ENCODE measurements at places on chromosomes 2 and 18. TPM values are rescaled to one million over a fixed set of nuclear protein-coding genes. Genes with fewer than 3 reads are reported as not detected.
A peak's percentile ranks its signal among the peaks of the same experiment; 100 is the strongest.

DNA sequence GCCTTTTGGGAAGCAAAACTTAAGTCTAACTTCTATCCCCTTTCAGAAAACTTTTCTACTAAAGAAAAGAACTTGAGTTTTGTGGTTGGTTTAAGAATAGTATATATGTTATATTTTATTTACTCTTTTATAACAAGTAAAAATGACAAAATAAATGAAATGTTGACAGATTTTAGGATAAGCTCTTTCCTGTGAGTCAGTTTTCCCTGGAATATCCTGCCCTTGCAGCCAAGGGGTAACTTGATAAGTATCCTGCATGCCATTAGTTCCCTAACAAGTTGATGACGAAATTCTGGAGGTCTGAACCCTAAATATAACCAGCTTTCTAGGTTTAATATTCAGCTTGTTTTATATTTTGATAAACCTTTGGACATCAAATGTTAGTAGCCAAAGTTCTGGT lies 7.3 kb upstream of the HTR2B start:
- DNase-seq = no peak

THADA gene
- polyA plus RNA-seq = 9.0 TPM

GRCh38 chr2:48230834-48231233 lies 299.1 kb upstream of the STON1 start:
- no peak for DNase-seq

GRCh38 chr2:88615822-88616221 lies 11.4 kb downstream of the EIF2AK3 start:
- no peak for DNase-seq

- DNase-seq = no peak
Measured at GRCh38 chr2:133652398-133652797, 84.1 kb upstream of the NCKAP5 start.

- no peak for DNase-seq
Measured at GRCh38 chr2:96470636-96471035, 34.5 kb downstream of the NEURL3 start.

DNA sequence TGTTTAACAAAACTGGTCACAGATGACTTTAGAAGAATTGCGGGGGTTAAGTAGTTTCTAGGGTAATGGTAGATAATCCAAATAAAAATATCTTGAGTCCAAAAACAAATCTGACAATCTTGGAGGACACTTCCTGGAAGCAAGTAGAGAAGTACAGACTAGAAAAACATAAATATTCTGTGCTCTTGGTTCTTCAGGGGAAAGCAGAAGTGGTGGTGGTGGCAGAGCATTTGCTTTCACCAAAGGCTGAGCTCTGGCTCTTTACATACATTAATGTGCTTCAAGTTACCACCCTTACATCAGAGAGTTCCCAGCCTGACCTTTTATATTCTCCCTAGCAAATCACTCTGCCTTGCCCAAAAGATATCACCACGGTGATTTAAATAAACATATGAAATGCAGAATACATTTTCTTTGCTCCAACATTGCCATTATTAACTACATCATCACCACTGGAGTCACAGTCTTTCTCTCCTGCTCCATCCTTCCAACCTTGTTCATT lies 15.3 kb downstream of the PDE11A start:
- no peak for DNase-seq

DNA sequence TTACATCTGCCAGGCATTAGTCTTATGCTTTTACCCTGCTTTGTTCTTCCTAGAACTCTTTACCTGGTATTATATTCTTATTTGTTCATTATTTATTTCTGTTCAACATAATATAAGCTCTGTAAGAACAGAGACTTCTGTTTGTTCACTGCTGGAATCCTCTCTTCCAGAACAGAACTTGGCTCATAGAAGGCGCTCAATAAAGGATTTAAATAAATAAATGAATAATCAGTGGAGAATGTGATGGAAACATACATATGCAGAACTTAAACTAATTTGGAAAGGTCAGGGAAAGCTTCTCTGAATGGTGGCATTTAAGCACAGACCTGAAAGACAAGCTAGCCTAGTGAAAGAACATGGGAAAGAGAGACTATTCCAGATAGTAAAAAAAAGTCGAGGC lies 24.3 kb downstream of the NCKAP1 start:
- DNase-seq = no peak

- DNase-seq = no peak
Measured at GRCh38 chr18:3524706-3525105, 74.7 kb downstream of the TGIF1 start.

ESPNL gene
- polyA plus RNA-seq = not detected

GRCh38 chr18:2522112-2522511 lies 49.2 kb downstream of the METTL4 start:
- DNase-seq = no peak

- peak; percentile 55 for DNase-seq
Measured at GRCh38 chr2:71682341-71682740, 229.0 kb downstream of the DYSF start.

DNA sequence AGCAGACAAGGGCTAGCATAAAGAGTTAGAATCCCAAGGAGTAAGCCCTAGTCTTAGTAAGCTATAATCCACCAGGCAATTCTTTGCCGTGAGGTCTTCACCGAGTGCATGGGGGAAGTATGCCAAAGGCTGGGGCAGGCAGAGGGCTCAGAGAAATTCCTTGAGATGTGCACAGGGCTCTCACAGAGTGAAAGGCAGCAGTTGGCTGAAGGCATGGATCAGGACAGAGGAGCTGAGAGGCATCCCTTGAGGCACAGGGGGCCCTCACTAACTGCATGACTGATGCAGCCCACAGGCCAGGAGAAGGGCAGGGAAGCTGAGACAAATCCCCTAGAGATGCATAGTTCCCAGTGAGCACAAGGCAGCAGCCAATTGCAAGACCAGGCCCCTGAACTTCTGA lies 34.1 kb downstream of the PTH2R start:
- DNase-seq = no peak

GRCh38 chr2:231063347-231063746 lies 6.7 kb downstream of the PSMD1 start:
- DNase-seq = no peak

GALNT13 gene
- under 0.01 TPM for polyA plus RNA-seq

TLX2 gene
- not detected for polyA plus RNA-seq

ADCYAP1 gene
- polyA plus RNA-seq = not detected

DNA sequence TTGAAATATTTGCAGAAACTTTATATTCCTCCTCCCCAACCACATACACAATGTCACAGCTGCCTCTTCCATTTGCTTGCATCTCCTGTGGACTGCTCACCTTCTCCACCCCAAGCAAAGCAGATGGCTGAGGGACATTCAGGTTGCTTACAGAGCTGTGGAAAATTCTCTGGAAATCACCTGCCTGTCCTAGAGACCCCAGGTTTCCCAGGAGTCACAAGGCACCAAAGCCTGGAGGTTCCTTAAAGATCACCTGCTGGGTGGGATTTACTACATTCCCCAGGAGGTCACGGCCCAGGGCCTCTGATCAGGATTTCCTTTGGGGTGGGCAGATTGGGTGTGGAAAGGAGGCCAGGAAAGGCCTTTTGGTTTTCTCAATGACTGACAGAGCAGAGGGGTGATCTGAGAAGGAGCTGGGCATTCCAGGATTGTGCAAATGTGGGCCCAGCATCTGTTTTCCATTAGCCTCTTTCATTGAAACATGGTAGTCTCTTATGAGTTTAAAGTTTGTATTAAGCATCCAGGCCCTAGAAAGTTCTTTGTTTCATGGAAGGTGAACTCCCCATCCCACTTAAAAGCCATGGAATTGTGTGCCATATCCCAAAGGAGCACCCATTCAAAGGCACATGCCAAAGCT lies 410.7 kb upstream of the TNP1 start:
- no peak for DNase-seq

DNA sequence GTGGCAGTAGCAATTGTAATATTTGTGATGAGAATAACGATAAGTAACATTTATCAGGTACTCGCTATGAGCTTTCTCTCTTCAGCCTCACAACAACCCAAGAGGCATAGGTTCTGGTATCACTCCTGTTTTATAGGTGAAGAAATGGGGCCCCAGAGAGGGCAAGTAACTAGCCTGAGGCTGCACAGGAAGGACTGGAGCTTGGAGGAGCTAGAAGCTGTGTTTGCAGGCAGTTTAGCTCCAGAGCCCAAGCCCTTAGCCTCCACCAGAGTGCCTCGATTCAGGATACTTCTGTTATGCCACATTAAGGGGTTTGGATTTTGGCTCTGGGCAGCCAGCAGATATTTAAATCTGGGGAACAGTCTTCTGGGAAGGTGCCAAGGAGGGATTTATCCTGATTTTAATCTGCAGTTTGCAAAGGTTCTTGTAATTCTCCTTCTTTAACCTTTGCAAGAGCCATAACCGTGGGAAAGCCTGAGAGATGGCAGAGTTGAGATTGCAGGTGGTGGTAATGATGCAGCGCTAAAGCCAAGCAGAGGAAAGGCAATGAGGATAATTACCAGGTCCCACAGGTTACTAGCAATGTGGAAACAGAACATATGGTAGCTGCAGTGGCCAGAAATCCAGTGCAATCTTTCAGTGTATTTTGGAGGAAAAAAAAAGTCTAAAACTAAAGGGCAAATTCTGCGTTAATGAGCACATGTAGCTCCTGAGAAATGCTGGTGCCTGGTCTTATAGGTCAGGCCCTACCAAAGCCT lies 9.1 kb downstream of the MOCOS start:
- DNase-seq = no peak

GRCh38 chr2:54599326-54599710 lies 124.1 kb upstream of the EML6 start:
- DNase-seq = no peak

TMEM247 gene
- polyA plus RNA-seq = not detected

DNA sequence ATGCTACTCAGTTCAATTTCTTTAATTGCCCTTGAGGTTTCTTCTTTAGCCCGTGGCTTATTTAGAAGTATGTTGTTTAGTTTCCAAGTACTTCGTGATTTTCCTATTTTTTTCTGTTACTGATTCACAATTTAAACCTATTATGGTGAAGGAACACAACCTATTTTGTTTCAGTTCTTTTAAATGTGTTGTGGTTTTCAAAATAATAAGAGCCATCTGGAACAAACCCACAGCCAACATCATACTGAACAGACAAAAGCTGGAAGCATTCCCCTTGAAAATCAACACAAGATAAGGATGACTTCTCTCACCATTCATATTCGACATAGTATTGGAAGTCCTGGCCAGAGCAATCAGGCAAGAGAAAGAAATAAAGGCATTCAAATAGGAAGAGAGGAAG lies 155.2 kb downstream of the GALNT1 start:
- DNase-seq = no peak

VIL1 gene
- 170 TPM for polyA plus RNA-seq

GRCh38 chr2:240252872-240253511 lies 112.5 kb upstream of the OTOS start:
- DNase-seq = peak; percentile 57

CNTNAP5 gene
- polyA plus RNA-seq = not detected

GRCh38 chr2:216315802-216316603 lies 56.3 kb downstream of the MARCHF4 start:
- no peak for DNase-seq

DNA sequence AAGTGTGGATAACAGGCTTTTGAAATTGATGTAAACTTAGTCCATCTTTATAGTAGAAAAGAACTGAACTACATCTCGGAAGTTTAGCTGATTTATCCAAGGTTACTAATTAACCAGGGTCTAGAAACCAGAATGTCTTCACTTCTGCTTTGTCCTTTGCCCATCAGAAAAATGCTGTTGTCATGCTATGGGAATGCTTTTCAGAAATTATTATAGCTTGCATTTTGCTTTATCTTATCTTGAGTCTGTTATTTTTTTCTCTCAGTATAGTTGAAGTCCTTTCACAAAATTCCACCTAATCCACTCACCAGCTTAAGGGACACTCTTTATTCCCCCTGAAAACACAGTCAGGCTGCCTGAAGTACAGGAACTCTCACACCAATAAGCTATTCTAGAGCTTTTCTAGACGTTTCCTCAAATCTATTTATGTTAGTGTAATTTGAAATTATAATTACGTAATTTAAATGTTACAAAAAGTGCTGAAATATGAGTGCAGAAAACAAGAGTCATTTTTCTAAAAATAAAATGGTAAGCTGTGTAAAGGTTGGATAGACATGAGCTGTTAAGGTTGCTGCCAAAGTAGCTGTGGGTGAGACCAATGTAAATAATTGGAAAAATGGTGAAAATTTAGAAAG lies 456.3 kb downstream of the TGIF1 start:
- DNase-seq = no peak

GRCh38 chr2:67879586-67880290 lies 183.1 kb downstream of the C1D start:
- DNase-seq = no peak

GRCh38 chr2:134233728-134234136 lies 20.1 kb upstream of the MGAT5 start:
- no peak for DNase-seq

DNA sequence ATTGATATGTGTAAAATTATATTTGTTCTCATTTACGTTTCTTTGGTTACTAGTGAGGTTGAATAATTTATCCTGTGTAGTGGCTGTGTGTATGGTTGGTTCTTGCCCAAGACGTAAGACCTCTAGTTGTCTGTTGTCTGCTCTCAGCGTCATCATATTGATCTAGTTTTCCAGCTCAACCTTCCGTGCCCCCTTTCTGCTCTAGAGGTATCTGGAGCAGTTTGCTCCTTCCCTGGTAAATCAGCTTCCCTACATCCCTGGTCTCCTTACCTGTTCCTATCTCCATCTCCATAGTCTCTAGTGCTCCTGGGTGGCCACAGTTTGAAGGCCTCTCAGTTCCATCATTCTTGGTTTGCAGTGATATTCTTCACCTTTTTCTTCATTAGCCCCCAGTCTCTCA lies 1.2 kb downstream of the SMYD5 start:
- DNase-seq = no peak

GRCh38 chr2:123915380-123915779 lies 109.7 kb upstream of the CNTNAP5 start:
- DNase-seq = no peak

DNA sequence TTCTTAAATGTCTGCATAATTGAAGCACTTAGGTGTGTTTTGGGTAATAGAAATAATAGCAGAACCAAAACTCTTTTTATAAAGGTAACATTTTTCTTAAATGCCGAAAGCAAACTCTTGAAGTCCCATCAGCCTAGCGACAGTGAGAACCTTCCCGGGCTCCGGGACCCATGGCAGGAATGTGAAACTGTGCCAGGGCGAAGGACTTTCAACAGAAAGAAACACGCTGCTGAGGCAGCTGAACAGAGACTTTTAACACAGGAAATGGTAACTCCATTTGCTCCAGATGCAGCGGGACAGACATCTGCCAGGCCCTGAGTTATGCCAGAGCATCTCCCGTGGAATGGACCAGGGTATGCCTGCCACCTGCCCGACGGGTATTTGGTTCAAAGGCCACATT lies 34.3 kb downstream of the SALL3 start:
- DNase-seq = no peak

UNC80 gene
- polyA plus RNA-seq = not detected

KLHL30 gene
- not detected for polyA plus RNA-seq

All from sigmoid colon (tissue), 7 donors.